DMS53 (cell line): ENCODE measurements at places on chromosomes 4 and X.

DNA sequence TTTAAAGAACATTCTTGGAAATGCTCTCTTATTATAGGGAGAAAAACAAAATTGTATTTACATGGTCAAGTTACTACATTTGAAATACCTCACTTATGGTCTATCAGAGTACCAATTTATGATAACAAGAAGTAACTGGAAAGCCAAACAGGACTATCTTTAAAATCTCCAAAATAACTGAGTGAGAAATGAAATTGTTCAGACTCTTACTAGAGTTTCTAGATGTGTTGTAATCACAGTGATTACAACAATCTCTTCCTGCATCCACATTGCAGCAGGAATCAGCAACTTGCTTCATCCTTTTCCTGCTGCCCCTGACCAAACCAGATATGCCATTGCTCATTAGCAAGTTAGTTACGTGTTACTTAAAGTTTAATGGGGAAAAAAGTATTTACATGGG lies 245.2 kb upstream of the SMIM31 start:
- no peak for DNase-seq

DNA sequence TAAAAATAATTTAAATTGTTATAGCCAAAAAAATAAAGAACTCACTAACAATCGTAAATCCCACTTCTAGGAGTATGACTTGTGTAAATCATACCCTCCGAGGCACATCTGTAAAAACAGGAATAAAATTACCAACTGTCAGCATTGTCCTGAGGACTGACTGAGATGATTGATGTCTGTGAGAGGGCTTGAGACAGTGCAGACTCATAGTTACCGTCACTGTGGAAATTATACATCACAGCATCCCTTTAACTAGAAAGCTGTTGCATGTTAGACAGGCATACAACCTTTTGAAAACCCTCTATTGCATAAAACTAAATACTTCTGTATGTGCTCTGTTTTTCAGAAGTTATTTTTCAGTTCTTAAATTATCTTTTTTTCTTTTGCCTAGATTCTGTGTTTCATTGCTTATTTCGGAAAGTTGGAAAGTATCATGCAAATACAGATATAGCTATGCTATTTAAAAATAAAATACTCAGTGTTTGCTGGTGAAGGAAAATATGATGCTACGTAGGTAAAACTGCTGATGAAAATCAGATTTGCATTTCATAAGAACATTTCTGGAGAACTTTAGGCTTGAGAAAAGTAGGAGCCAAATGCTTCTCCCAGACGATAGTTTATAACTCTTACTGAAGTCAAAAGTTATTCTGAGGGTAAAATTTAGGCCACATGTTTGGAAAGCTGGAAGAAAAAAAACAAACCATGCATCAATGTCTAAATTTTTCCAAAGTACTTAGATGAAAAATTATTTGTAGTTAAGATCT lies 13.6 kb upstream of the RBPJ start:
- DNase-seq: no peak

- no peak for DNase-seq
Measured at GRCh38 chr4:145531859-145532258, 50.2 kb downstream of the SMAD1 start.

GRCh38 chrX:78886550-78886949 lies 58.6 kb upstream of the P2RY10 start:
- peak; percentile 58 for DNase-seq

GRCh38 chr4:71107726-71108125 lies 114.3 kb downstream of the DCK start:
- DNase-seq: no peak
